ENCODE measurements at places on chromosomes 2 and 18.

DNA sequence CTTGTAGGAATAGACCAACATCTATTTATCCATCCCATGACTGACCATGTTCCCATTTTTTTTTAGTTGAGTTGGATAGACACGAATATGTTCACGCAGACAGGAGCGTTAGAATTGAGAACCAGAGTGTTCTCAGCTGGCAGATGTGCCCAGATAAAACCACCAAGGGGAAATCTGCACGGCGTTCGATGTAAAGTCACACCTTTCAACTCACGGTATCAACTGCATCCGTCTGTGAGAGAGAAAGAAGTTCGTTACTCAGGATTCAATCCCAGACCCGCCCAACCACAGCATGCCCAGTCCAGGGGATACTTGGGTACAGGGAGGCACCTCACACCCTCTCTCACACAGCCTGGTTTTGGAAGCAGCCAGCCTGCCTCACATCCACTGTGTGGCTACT is 26.1 kb downstream of the MAL start:
- DNase-seq = no peak

- no peak for DNase-seq
Measured at GRCh38 chr18:46950064-46950656, 32.8 kb downstream of the KATNAL2 start.

DNA sequence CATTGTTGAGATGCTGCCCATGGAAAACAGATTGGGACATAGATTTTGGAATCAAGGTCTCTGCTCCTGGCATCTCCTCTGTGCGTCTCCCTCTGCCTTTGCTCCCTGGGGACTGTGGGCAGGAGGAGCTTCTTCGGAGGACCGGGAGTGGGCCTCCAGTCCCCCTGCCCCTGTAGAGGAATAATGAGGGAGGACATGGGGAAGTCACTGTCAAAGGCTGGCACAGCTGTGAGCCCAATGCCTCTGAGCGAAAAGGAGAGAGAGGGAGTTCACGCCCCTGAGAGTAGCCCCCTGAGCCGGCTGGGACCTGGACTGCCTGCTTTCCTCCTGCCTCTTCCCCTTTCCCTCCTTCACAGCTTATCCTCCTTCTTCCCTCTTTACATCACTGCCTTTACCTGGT is 195.0 kb downstream of the LOXHD1 start:
- no peak for DNase-seq

DNA sequence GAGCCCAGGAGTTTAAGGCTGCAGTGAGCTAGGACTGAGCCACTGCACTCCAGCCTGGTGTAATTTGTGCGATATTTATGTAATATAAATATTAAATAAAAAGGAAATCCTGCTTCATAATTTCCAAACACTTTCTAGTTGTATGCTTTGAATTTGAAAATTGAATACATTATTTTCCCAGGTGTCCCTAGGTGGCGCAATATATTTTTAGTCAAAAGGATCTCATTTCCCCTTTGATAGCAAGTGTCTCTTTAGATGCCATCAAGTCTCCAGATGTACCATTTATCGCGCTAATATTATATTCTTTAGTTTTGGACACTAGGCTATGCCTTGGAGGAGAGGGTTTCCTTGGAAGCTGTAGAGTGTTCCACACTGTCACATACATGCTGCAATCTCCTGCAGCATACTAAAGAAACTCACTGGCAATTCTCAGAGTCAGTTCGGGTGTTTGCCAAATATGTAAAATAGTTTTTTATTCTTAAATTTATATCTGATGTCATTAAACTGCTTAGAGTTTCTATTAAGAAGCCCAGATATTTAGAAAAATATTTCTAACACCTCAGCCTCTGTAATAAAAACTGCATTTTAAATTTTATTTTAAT is 5.6 kb upstream of the WDR7 start:
- no peak for DNase-seq

DNA sequence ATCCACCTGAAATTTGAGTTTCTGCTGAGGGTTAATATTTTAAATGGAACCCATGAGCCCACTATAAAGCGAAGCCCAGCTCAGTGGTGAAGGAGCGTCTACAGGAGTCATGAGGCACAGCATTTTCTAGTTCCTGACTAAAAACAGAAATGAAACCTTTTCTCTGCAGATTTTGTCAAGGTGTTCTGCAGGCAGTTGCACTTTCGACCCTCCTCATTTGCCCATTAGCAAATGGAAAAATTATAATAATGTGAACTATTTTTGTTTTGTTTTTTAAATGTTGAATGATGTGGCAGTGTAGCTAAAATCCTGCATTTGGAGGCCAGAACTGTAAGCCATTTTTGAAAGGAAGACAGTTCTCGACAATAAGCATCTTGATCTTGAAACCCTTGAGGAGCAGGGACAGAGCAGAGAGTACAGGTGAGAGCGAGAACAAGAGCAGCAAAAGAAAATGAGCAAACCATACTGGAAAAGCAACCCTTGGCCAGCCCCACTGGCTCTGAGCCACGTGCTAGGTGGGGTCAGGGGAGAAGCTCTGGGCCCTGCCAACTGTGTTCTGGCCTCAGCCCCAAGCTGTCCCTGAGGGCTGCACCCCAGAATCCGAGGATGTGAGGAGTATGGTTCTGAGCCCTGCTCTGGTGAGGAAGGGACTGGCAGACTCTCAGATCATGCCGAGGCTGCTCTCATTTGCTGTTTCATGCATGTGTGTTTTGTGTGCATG is 26.4 kb upstream of the COPS8 start:
- DNase-seq = no peak

GRCh38 chr2:98748292-98749065 is 17.5 kb upstream of the MGAT4A start:
- DNase-seq = no peak

DNA sequence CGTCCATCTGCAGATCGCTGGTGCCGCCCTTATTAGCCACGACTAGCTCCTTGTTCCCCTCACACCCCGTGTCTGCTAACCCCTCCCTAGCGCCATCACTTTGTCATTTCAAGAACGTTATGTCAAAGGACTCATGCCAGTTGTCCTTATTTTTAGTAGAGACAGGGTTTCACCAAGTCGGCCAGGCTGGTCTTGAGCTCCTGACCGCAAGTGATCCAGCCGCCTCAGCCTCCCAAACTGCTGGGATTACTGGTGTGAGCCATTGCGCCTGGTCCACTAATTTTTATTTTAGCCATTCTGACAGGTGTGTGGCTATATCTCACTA is 138.9 kb upstream of the HDAC4 start:
- DNase-seq = no peak

GRCh38 chr2:117835990-117836760 is 21.7 kb downstream of the DDX18 start:
- DNase-seq = peak; percentile 42

DNA sequence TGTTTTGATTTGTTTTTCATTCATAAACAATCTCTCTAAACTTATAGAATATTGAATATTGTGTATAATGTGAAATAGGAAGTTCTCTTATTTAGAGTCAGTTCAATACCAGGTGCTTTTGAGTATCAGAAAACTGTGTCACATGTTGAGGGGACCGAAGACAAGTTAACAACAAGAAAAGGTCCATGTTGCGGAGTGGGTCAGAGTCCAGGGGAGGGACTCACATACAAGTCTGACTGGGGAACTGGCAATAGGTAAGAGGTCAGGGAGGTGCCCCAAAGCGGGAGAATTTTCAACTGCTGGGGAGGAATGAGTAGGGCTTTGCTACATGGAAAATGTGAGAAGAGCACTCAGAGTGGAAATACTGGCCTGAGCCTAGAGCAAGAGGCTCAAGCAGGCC is 19.8 kb upstream of the BCL11A start:
- no peak for DNase-seq

GRCh38 chr2:239296020-239296932 is 104.5 kb downstream of the HDAC4 start:
- DNase-seq = no peak

GRCh38 chr18:78679031-78679430 is 300.6 kb upstream of the SALL3 start:
- no peak for DNase-seq

GRCh38 chr2:1622521-1623200 is 121.7 kb downstream of the PXDN start:
- DNase-seq = no peak

DNA sequence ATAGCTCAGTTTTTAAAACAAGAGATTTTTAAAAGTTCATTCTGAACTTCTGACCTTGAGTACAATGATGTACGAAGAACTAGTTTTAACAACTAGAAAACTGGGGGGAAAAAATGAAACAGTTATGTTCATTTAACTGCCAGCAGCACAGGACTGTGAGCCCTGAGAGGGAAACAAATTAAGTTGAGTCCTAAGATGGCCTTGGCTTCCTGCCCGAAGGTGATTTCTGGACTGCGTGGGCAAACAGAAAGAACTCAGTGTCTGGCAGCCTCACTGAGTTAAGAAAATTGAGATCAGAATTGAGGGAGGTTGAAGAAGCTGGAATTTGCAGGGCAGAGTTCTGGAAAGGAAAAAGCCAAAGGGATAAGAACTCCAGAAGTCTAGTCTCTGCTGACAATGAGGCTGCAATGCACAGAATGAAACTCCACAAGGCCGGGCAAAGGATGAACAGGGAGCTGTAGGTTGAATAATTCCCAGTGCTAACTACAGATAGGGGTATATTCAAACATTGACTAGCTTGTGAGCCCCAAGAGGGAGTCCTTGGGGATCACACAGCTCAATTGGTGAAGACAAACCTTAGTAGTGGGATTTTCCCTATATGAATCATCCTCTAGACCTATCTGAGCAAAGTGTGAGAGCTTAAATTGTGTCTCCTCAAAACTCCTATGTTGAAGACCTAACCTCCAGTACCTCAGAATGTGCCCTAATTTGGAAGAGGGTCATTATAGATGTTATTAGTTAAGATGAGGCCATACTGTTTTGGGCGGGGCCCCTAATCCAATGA is 13.1 kb upstream of the CRACDL start:
- DNase-seq = no peak

- no peak for DNase-seq
Measured at GRCh38 chr18:78728784-78729467, 250.7 kb upstream of the SALL3 start.

GRCh38 chr2:42775186-42775585 is 11.3 kb upstream of the OXER1 start:
- DNase-seq = no peak

DNA sequence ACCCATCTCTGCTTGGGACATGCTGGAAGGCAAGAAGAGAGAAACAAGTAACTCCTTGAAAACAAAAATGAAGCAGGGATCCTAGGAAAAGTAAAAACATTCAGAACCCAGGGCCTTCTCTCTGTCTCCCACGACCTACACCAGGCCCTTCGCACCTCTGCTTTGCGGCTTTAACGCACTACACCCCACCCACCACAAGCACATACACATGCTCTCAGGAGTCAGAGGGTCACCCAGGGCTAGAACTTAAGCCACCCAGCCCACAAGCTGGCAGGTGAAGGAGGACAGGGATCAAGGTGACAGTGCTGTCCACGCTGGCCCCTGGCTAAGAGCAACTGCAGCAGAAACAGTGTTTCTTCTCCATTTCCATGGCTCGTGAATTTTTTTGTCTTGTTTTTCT is 72.2 kb downstream of the BCL11A start:
- DNase-seq = no peak

- no peak for DNase-seq
Measured at GRCh38 chr2:85578243-85579180, 1.1 kb downstream of the VAMP8 start.

DNA sequence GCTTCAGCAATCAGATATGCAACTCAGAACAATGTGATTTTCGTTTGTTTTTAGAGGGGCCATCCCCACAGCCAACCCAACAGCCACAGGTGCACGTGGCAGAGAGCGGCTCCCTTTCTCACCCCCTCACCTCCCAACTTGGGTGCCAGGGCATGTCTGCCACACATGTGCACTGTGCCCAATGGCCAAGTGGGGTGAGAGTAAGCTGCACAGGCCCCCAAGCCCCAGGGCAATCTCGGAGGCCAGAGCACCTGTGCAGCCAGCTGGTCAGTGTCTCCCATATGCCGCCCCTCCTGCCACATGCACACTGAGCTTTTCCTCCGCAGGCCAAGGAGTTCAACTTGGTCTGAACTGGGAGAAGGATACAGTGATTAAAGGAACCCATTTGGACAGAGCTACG is 1130.2 kb downstream of the DSC3 start:
- no peak for DNase-seq

Measured in stimulated activated CD8-positive, alpha-beta memory T cell treated with anti-CD3 and anti-CD28 coated beads, Interleukin-4, amount 100 ng/mL, for 24 hours (primary cell).